Left renal pelvis (tissue), 4 donors: ENCODE measurements at places on chromosomes 13 and 19. TPM values are rescaled to one million over a fixed set of nuclear protein-coding genes. Genes with fewer than 3 reads are reported as not detected.

GRCh38 chr13:111312944-111313590, 7.4 kb upstream of the TEX29 start:
- no peak for DNase-seq

DNA sequence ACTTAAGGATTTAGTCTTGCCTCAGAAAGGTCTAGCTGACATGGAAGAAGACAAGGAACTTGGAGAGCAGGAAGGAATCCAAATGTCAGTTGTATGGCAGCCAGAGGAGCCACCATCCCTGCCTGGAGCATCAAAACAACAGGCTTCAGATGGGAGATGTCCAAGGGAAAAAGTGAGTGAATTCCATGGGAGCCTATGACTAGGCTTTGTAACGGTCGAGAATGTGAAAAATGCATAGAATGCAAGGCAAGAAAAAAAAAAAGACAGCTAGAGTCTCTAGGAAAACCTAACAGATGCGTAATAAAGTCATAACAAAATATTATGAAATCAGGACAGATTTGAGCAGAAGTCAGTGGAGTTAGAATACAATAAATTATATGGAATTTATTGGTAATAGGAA, 183.7 kb upstream of the LSM14A start:
- DNase-seq: no peak

DNA sequence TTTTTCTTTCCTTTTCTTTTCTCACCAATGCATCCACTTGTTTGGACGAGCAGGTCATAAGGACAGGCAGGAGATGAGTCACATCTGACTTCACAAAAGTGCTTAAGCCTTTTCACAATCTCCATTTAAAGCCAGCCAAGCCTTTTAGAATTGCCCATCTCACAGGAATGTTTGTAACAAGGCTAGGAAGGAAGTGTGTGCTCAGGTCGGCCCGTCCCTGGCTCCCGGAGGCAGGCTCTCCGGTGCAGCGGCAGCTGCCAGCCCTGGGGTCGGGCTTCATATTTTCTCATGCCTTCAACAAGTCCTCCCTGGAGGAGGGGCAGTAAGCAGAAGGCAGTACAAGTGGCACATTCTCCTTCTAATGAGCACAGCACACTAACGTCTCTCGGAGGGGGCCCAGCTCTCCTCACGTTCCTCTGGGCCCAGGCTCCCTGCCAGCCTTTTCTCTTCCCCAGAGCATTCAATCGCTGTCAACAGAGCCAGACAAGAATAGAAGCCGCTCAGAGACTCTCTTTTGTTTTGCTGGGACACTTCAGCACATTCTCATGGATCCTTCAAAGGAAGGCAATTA, 180.5 kb downstream of the COL4A1 start:
- DNase-seq: no peak

Gene RABAC1
- 59.1 TPM for polyA plus RNA-seq
